ENCODE measurements at places on chromosomes 1 and 21.

GRCh38 chr1:3393987-3394920, 60.2 kb upstream of the ARHGEF16 start:
- DNase-seq, result no peak

- DNase-seq, result no peak
Observed at GRCh38 chr1:39301606-39302005, 97.1 kb downstream of the MACF1 start.

GRCh38 chr1:7341145-7341905, 429.8 kb upstream of the VAMP3 start:
- no peak for DNase-seq

- DNase-seq, result no peak
Observed at GRCh38 chr21:29064850-29065481, 8.5 kb downstream of the CCT8 start.

GRCh38 chr1:245105815-245106410, 48.9 kb upstream of the KIF26B start:
- no peak for DNase-seq

- peak; percentile 75 for DNase-seq
Observed at GRCh38 chr1:44808938-44809917, 905 bp downstream of the BTBD19 start.

DNA sequence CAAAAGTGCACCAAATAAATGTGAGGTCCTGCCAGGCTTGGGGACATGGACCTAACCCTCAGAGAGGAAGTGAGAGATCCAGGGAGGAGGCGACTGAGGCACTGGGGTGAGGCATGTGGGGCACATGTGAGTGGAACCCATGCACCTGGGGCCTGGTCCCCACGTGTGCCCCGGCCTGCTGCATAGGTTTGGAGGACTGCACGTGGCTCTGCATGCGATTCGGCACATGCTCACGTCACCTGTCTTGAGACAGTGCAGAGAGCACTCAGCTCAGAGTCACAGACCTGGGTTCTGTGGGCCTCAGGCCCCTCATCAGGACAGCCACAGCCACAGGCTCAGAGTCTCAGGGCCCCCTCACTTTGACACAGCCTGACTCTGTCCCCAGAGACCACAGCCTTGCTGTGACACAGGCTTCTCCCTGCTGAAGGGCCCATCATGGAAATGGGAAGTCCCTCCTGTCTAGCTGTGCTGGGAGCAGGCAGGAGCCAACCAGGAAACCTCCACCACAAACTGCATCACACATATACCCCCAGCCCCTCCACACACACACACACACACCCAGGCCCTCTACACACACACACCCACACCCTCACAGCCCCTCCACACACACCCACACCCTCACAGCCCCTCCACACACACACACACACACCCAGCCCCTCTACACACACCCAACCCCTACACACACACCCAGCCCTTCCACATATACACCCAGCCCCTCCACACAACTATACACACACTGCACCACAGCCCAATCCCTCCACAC, 48.2 kb downstream of the SLC9A1 start:
- DNase-seq, result no peak

- DNase-seq, result no peak
Observed at GRCh38 chr1:37360011-37360410, 114.4 kb upstream of the ZC3H12A start.

GRCh38 chr1:26015358-26015757, 6.2 kb upstream of the EXTL1 start:
- no peak for DNase-seq

- DNase-seq, result no peak
Observed at GRCh38 chr1:5447503-5447960, 544.7 kb downstream of the NPHP4 start.

DNA sequence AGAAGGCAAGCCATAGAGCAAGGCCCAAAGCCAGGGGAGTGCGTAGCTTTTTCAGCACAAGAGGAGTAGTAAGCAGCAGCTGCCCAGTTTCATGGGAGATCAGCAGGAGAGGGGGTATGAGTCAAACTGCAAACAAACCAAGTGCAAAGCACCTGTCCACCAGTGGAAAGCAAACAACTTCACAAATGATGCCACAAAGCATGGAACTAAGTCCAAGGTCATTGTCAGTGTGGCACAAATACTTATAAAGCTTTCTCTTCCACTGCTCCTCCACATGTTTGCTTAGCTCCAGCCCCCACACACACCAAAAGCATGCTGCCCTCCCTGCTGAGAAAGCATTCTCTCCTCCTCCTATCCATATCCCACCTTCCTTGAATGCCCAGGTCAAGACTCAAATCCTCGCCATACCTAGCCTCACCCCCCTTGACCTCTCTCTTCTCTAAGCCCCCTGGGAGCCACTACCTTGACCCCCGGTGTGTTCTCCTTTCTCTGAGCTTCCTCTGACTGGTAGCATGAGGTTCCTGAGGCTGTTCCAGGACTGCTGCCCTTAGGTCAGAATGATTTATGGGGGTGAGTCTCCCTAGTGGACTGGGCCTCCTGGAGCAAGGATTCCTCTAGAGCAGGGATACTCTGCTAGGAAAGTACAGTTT, 70.4 kb downstream of the DMAP1 start:
- DNase-seq, result no peak

DNA sequence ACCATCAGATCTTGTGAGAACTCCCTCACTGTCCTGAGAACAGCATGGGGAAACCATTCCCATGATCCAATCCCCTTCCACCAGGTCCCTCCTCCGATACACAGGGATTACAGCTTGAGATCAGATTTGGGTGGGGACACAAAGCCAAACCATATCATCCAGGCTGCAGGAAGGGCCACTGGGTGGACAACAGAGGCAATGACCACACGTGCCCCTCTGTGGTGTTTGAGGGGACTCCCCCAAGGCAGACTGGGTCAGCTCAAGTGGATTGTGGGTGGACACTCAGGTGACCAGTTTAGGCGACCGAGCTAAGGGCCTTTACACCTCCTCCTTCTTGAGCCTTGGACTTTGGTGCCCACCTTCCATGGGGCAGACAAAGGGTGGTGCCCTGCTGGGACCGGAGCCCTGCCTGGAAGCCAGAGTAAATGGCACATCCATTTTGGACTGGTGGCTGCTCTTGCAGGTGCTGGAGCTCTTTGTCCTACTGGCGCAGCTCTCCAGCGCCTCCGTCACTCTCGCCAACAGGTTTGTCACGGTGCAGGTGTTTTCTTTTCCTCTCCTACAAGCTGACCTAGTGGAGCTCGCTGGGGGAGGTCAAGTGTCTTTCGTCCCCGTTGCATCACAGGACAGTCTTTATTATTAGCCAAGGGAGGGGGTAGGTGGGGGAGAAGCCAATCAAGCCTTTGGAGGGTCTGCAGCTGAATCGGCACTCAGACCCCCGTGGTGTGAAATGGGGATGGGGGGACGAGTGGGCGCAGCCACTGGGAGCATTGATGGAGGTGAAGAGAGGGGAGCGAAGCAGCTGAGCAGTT, 37.6 kb downstream of the CRYAA start:
- no peak for DNase-seq

DNA sequence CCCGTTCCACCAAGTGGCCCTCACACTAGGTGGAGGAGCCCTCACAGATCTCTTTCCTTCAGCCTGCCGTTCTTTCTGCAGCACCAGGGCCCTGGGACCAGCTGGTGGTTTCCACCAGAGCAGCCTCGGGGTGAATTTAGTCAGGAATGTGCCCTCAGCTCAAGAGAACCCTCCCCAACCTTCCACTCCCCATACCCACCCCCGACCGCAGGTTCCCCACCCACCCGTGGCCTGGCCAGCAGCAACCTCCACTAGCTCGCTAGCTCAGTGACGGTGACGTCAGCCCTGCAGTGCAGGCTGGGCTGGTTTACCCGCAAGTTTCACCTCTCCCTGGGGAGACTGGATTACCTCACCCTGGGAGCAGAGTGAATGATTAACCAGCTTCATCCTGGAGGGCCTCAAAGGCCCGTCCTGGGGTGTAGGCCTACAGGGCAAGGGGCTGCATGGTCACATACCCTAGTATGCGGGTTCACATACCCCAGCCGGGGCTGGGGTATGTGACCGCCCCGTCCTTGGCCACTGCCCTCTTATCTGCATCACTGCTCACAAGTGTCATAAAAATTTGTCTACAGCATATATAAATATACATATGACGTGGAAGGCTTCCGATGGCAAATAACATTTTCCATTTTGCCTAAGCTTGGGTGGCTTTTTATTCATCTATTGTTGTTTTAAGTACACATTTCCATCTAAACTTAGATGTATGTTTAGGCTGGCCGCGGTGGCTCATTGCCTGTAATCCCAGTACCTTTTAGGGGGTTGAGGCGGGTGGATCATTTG, 24.5 kb downstream of the ELF3 start:
- DNase-seq, result no peak
